ENCODE measurements at places on chromosomes 3 and 15.

DNA sequence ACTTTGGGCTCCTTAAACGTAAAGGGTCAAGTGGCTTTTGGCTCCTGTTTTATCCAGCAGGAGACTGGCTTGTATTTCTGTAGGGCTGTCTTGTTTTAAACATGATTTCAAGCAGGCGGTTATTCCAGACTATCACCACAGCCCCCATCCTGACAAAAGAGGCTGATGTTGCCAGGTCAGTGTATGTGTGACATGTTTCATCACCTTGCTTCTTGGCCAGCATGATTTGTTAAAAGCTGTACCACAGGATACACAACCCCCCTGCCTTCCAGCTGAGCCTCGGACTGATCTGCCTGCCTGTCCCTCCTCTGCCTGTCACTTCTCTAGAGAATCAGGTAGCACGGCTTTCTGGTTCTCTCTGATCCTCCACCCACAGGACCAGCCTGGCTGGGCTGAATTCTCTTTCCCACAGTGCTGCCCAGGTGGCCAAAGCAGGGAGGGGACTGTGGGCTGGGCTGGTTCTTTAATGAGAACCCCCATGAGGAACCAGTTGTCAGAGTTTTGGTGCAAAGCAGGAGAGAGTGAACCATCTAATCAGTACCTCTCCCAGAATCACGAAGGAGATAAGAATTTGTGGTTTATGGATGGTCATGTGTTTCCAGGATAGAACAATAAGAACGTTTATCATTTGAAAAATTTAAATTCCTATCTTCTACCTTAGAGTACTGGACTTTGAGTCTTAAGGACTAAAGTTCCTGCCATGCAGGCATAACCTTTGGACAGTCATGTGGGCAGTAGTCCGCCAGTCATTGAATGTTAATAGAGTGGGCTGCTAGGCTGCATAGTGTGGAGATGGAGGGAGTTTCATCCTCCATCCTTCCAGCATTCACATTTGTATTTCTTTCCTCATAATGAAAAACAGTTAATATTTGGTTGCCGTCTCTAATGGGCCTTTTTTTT lies 8.8 kb downstream of the ABHD6 start:
- no peak for DNase-seq

- no peak for DNase-seq
Measured at GRCh38 chr15:85475711-85476110, 95.3 kb downstream of the AKAP13 start.

DNA sequence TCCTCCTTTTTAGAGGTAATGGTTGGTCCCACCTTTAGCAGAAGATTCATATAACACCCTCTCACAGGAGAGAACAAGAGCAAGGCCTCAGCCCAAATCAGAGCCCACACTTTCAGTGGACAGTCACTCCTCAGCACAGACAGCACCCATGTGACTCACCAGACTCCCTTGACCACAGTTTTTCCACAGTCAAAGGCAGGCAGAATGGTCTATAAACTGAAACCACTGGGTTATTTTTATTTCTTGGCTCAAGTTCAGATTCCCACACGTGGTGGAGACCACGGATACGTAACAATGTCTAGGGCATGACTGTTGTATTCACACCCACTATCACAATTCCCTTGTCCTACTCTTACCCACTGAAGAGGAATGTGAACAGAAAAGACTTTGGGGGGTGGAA lies 237.8 kb upstream of the UBE2E1 start:
- DNase-seq, result no peak

- DNase-seq, result no peak
Measured at GRCh38 chr3:35500641-35501350, 138.5 kb upstream of the ARPP21 start.

DNA sequence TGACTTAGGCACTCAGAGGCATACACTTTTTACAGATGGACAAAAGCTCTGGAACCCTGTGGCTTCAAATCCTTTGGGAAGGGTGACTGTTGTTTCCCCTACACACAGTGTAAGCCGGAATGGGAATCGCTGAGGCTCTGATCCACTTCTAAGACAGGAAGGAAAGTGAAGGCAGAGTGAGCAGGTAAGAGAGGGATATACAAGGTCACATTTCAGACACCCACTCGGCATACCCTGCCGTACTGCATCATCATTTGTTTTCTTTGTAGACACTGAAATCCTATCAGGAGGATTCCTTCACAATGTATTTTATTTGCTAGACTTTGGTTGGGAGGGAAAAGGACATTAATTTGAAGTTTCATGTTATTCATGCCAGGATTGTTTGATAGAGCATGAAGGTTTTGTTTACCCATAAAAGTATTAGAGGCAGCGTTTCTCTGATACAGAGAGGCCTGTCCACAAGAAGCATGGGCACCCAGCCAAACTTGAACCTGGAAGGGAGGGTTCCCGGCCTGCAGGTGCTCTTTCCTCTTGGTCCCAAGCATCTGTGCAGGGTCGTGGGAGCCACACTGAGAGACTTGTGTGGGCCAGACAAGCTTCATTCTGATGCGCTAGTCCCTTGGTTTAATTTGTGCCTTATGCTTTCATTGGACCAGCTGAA lies 21.9 kb upstream of the POLR2M start:
- DNase-seq, result no peak

GRCh38 chr3:122310361-122310760 lies 14.7 kb upstream of the CSTA start:
- DNase-seq, result no peak

- no peak for DNase-seq
Measured at GRCh38 chr15:77981281-77982126, 96.0 kb downstream of the TBC1D2B start.

Data from stimulated activated CD8-positive, alpha-beta memory T cell treated with anti-CD3 and anti-CD28 coated beads, Interleukin-7, amount 100 ng/mL, for 1 hour (primary cell).